ENCODE measurements at places on chromosomes 3 and 15. TPM values are rescaled to one million over a fixed set of nuclear protein-coding genes. Genes with fewer than 3 reads are reported as not detected.

GRCh38 chr15:35211240-35211902, 126.3 kb upstream of the NANOGP8 start:
- H3K36me3 ChIP-seq = no peaks in the 10 kb centered on the region
- DNase-seq = no peak
- no peak overlapping the region for H3K4me3 ChIP-seq
- H3K27ac ChIP-seq = no peak overlapping the region

GRCh38 chr15:90419738-90420406, 31.8 kb downstream of the IQGAP1 start:
- peaks cover 39% of the 10 kb centered on the region for H3K4me1 ChIP-seq
- peak; percentile 27 for DNase-seq

GRCh38 chr3:172629470-172629869, 81.4 kb downstream of the NCEH1 start:
- no peak overlapping the region for H3K4me3 ChIP-seq
- DNase-seq = no peak
- no peaks in the 10 kb centered on the region for H3K27me3 ChIP-seq
- H3K27ac ChIP-seq = no peak overlapping the region
- no peaks in the 10 kb centered on the region for H3K36me3 ChIP-seq
- H3K4me1 ChIP-seq = no peaks in the 10 kb centered on the region

DNA sequence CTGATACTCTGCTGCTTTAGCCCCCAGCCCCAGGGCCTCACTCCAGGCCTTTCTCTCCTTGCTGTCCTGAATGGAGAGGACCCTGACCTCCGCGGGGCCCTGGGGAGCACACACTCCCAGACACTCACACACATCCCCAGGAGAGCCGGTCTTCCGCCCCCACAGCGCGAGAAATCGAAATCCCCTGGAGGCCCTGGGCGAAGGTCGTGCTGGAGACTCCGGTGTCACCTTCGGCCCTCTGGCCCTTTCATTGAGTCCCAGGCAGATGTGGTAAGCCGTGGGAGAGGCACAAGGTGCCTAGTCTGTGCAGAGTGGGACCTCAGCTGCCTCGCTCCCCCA, 848 bp upstream of the GOLGA8B start:
- no peaks in the 10 kb centered on the region for H3K36me3 ChIP-seq
- H3K4me3 ChIP-seq = peak overlapping the region; percentile 96
- H3K27me3 ChIP-seq = peaks cover 4% of the 10 kb centered on the region
- H3K4me1 ChIP-seq = peaks cover 6% of the 10 kb centered on the region
- H3K27ac ChIP-seq = no peak overlapping the region

DNA sequence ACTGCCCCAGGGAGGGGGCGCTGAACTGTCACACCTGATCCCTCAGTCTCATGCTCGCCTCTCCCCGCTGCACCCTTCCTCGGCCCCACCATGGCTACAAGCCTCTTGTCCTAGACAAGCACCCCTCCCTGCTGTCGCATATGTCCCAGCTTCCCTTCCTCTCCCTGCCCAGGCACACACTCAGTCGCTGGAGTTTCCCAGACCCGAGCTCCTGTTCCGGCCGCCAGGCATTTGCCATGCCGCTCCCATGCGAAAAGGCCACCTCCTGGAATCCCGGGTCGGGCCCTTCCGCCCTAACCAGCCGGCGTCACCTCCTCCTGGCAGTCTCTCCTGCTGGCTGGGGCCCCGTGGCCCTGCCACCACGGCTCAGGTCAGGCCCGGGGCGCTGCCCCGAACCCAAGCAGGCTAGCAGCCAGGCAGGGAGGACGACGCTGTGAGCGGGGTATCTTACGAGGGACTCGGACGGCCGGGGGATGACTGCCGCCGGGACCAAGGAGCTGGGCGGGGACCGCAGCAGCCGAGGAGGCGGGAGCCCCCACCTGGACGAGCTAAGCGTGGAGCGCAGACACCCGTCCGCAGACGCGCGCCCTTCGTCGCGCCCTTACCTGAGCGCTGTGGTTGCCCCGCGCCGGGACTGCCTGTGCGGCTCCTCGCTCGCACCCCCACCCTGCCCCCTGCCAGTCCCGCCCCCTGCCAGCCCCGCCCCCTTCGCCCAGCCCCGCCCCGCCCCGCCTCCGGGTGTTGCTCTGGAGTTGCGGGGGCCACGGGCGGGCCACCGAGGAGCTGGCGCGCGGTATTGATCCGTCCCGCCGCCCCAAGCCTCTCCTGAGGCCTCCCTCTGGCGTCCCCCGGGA, at the start of gene ALS2CL:
TSS of gene ALS2CL (minus strand) at position 642 of the 854 bp plus-strand sequence. CDS start 4,239 bp downstream, outside the sequence.
- no peaks in the 10 kb centered on the region for H3K27me3 ChIP-seq
- H3K27ac ChIP-seq = peak within 1 kb of the TSS; percentile 93
- H3K4me1 ChIP-seq = peaks cover 12% of the 10 kb centered on the region

- H3K36me3 ChIP-seq = no peaks in the 10 kb centered on the region
- H3K27ac ChIP-seq = no peak overlapping the region
- DNase-seq = peak; percentile 19
These were observed 452.4 kb downstream of the SHQ1 start for GRCh38 chr3:72395776-72396311.

DNA sequence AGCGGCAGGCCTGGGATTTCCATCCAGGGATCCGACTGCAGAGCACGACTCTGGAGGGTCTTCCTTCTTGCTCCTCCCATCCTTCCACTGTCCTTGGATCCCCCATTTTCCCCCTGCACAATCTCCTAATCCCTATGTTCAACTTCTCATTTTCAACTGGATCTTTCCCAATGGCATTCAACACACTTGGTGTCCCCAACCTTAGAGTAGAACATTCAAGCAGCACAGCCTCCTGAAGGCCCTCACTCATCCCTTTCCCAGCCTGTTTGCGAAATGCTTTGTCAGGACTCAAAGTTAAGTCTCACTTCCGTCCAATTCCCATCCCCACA, 32.3 kb downstream of the RPN1 start:
- H3K27me3 ChIP-seq = no peaks in the 10 kb centered on the region
- no peak for DNase-seq
- peak overlapping the region; percentile 83 for H3K27ac ChIP-seq
- H3K36me3 ChIP-seq = no peaks in the 10 kb centered on the region

- H3K4me1 ChIP-seq = no peaks in the 10 kb centered on the region
- no peak for DNase-seq
- no peak overlapping the region for H3K4me3 ChIP-seq
- no peaks in the 10 kb centered on the region for H3K36me3 ChIP-seq
- no peak overlapping the region for H3K27ac ChIP-seq
- H3K27me3 ChIP-seq = no peaks in the 10 kb centered on the region
These were observed 36.7 kb downstream of the MYH15 start for GRCh38 chr3:108473711-108474110.

- no peaks in the 10 kb centered on the region for H3K36me3 ChIP-seq
- H3K27me3 ChIP-seq = peaks cover 55% of the 10 kb centered on the region
- no peak overlapping the region for H3K4me3 ChIP-seq
- DNase-seq = no peak
- H3K4me1 ChIP-seq = no peaks in the 10 kb centered on the region
These were observed 16.9 kb upstream of the MEX3B start for GRCh38 chr15:82062479-82063454.

GRCh38 chr3:180974286-180974685, 15.2 kb downstream of the DNAJC19 start:
- H3K27ac ChIP-seq = no peak overlapping the region
- H3K4me1 ChIP-seq = no peaks in the 10 kb centered on the region
- H3K4me3 ChIP-seq = no peak overlapping the region
- DNase-seq = no peak
- no peaks in the 10 kb centered on the region for H3K36me3 ChIP-seq

DNA sequence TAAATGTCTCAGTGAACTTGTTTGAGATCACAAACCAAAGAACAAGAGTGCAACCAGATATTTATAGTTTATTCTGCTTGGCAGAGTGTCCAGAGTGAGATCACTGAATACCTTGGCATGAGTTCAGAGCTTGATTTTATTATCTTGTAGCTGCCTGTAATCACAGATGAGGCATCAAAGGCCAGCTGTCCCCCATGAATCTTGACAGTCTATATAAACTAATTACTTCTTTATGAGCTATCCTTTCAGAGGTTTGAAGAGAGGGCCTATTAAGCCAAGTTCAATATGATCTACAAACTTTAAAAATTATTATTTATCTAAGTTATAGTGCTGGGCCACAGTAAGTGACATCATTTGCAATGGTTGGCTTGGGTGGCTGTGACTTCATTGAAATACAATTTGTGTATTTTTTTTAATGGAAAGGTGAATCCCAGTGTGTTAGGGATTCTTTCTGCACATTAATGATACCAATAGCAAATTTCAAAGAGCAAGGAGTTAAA, 251.5 kb downstream of the CLSTN2 start:
- peaks cover 7% of the 10 kb centered on the region for H3K4me1 ChIP-seq
- no peak overlapping the region for H3K27ac ChIP-seq
- no peak overlapping the region for H3K4me3 ChIP-seq
- H3K27me3 ChIP-seq = no peaks in the 10 kb centered on the region
- DNase-seq = peak; percentile 27

The C2CD4B gene
- 2.0 TPM for total RNA-seq

The PSTPIP1 gene
- total RNA-seq = not detected

The HCN4 gene
- 0.16 TPM for total RNA-seq

The LSAMP gene
- 14.0 TPM for total RNA-seq
